Esophagus mucosa (tissue), 1 donor: ENCODE measurements at places on chromosomes 6 and 20. TPM values are rescaled to one million over a fixed set of nuclear protein-coding genes. Genes with fewer than 3 reads are reported as not detected.
A peak's percentile ranks its signal among the peaks of the same experiment; 100 is the strongest.

Gene TCP11
- total RNA-seq: not detected

- ATAC-seq: no peak
These were observed 188.8 kb downstream of the CD83 start for GRCh38 chr6:14306151-14306906.

DNA sequence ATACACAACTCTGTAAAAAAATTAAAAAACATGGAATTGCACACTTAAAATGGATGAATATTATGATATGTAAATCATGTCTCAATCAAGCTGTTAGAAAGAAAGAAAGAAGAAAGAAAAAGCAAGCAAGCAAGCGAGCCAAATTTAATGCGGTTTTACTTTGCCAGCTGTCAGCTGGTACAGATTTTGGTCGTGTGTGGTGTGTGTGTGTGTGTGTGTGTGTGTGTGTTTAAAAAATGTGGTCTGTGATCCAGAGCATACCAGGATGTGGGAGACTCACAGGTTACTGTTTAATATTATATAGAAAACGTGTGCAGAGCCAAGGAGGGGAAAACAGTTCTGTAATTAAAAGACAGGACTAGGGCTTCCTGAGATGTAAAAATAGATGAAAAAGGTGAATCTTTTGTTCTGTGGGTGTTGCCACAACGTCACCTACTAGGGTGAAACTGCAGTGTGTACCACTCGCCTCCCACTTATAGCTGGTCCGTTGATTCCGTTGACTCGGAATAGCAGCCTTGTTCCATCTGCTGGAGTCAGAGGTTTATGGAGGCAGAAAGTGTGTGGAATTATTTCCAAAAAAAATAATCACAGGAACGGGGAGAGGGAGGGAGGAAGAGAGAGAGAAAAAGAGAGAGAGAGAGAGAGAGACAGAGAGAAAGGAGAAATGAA lies 197.7 kb downstream of the BCAS1 start:
- ATAC-seq: peak; percentile 31

GRCh38 chr20:40563296-40563950 lies 125.6 kb downstream of the MAFB start:
- peak; percentile 79 for ATAC-seq

Gene GNMT
- total RNA-seq: not detected

- ATAC-seq: no peak
These were observed 68.4 kb downstream of the RSPO3 start for GRCh38 chr6:127186889-127187288.

Gene NOX3
- not detected for total RNA-seq

DNA sequence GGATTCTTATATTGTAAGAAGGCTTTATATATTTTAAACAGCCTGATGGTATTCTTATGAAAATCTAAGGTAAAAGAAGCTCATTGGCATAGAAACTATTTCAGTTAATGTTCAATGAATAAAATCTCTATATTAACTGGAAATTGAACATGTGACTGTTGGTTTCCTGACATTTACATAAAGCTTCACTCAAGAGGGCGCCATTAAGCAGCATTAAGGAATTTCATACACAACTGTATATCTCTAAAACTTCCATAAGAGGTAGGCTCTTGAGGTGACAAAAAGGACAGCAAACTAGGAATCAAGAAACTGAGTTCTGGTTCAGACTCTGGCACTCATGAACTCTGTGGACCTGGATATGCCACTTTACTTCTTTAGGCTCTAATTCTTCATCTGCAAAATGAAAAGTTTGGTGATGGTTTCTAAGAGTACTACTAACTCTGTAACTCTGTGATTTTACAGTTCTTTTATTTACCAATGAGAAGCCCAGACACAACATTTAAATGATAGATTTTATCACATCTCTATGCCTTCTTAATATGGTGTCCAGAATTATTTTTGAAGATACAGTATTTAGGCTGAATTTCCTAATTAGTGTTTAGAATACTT lies 147.5 kb downstream of the FLRT3 start:
- peak; percentile 28 for ATAC-seq

Gene MYMX
- 0.44 TPM for total RNA-seq

DNA sequence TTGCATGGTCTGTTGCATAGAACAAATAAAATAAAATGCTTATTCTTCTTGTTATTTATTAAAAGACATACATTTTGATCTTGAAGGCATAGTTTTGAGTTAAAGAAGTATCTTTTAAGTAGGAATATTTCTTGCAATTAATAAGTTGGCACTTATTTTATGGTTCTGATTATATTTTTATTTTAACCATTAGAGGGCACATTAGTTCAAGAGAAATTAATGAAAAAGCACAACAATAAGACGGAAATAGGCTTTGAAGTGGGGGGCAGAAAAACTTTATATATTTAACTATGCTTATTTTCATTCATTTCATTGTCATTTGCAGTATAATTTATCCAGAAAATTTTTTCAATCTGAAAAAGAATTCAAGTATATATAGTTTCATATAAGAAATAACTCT lies 44.2 kb upstream of the MAP3K7 start:
- ATAC-seq: no peak

Gene DLK2
- total RNA-seq: 8.9 TPM

Gene SOX18
- 5.4 TPM for total RNA-seq

DNA sequence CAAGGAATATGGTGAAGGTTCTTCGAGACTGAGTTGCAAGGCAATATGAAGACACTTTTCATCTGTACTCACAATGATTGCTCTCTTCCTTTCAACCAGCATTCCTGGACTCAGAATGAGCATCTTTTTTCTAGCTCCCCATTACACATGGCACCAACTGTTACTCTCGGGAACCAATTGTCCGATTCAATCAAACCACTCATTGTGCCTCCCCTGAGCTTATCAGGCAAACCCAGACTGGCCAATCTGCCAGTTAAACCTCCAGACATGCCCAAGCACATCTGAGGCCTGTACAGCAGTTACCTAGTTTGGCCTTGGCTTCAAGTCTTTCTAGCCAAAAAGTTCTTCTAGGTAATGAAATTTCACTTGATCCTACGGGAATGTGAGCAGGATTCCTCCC lies 164.1 kb downstream of the ID4 start:
- ATAC-seq: no peak

DNA sequence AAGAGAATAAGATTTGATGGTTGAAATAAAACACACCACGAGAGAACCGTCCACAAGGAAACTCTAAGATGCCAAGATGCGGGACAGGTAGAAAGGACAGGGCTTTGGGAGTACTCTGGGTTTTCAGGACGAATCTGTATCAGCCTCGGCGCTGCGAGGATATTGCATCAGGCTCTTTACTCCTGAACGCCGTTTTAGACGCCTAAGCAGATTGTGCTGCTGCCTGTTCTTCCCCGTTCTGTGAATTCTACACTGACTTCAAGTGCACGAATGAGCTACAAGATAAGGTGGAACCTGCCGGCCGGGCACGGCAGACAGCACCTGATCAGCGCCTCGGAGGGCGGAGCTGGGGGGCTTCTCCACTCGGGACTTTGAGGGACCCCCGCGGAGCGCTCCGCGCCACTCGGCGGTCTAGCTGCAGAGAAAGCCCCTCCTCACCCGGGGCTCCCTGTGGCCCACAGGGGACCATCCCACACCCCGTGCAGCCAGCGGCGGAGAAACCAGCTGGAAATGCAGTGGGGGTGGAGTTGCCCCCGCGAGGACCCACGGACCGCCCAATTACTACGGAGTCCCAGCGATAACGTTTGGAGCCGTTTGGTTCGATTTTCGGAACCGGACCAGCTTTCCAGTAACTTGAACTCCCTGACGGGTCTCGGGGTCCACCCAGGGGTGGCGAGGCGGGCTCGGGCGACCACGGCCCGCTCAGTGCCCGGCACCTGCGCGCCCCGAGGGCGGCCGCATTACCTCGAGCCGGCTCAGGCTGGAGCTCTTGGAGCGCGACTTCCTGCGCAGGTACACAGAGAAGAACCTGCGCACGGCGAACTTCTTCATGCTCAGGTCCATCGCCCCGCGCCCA lies 646 bp downstream of the RPS6KA2 start:
- ATAC-seq: peak; percentile 3

GRCh38 chr20:9555781-9556180 lies 41.4 kb downstream of the LAMP5 start:
- peak; percentile 77 for ATAC-seq

- no peak for ATAC-seq
These were observed 127.1 kb downstream of the MYO6 start for GRCh38 chr6:75876152-75876551.

Gene MAFB
- total RNA-seq: 55.9 TPM

- no peak for ATAC-seq
These were observed 10.5 kb downstream of the PLN start for GRCh38 chr6:118558464-118559217.

DNA sequence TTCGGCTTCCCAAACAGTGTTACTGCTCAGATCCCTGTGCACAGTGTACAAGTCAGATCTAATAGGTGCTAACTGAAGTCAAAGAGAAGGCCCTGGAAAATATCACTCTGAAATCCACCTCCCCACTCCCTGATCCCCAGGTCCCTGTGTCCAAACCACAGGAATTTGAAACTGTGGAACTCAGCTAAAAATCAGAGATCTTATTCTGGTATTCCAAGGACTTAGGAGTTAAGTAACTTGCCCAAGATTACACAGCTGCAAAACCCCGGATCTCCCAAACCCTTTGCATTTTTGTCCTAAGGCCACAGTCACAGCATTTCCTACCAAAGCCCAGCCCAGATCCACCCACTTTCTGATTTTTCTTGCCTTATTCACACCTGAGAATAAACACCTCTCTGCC lies 32.3 kb upstream of the SLC23A2 start:
- no peak for ATAC-seq

GRCh38 chr6:12163149-12163548 lies 127.0 kb upstream of the EDN1 start:
- no peak for ATAC-seq

- ATAC-seq: no peak
These were observed 36.3 kb upstream of the MRGBP start for GRCh38 chr20:62759981-62760431.

Gene BMP2
- 3.5 TPM for total RNA-seq

DNA sequence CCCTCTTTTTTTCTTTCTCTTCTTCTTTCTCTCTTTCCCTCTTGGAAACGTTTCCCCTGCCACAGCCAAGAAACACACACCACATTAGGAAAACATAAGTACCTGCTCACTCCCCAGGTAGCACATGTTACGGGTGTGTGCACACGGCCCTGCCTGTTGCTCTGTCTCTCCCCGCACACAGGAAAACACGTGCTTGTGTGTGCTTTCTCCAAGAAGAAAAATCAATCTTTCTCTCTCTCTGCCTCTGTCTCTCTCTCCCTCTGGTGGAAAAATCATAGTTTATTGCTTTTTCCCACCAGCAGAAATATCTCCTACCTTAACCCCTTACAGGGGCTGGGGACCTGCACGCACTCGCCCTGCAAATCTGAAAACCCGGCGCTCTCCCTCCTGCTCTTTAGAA lies 102.3 kb downstream of the EDN3 start:
- ATAC-seq: peak; percentile 63

DNA sequence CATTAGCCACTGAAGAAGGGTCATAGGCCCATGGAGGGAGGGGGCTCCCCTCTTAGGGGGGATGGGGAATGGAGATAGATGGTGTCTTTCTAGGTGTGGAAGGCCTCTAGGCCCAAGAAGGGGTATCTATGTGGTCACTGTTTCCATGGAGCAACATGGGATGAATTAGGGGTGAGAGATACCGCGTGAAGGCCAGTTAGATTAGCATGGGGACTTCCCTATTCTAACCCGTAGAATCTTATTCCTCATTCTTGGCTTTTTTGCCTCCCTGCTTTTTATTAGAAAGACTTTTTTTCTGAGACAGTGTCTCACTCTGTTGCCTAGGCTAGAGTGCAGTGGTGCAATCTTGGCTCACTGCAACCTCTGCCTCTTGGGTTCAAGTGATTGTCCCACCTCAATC lies 3.2 kb downstream of the RAB44 start:
- ATAC-seq: no peak

DNA sequence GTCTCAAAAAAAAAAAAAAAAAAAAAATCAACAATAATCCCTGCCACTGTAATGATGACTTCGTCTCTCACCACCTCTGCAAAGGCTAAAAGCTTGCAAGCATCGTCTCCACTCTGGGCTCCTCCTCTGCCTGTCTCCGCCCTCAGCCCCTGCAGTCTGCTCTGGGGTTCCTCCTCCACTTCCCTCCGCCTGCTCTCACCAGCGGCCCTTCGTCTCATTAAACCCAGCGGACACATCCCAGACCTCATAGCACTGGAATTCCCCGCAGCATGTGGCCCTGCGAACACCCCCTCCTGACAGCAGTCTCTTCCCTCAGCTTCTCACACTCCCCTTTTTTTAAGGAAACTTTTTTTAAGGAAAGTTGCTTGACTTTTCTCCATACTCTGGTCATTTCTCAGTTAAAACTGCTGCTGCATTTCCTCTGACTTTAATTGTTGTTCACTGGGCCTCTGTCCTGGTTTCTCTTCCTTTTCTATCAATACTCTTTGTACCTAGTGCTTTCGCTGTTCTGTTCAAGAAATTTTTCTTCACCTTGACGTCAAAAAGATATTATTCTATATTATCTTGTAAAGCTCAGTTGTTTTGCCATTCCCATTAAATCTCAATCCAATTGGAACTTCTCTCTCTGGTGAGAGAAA lies 70.9 kb upstream of the PLEKHG1 start:
- no peak for ATAC-seq

DNA sequence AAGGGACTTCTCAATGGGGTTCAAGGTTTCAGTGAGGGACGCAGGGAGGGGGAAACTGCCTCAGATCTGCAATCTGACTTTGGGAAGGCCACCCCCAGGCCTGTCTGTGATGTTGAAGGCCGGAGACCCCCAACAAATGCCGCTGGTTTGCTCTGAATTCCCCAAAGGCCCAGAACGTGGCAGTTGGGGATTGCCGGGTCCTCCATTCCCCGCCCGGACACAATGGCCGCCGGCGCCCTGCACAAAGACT lies 326 bp upstream of the BCL2L1 start:
- ATAC-seq: no peak

DNA sequence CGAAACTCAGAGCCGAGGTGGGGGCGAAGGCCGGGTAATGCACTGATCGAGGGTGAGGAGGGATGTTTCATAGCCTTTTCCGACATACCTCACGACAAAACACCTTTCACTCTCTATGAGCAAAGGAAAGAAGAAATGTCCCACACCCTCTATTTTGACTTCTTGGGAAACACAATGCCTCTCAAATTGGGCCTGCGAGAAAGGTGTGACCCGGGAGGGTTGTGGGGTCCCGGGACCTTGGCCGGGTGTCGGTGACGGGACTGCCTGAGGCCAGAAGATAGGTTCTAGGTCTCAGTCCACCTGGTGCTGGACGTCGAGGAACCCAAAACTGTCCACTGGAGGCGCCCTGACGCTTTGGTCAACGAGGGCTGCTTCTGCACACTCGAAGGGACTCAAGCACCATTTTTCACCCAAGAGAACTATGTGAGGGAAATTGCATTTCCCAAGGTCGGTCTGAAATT lies 41.1 kb upstream of the OSTM1 start:
- ATAC-seq: peak; percentile 30

Gene KIFC1
- total RNA-seq: 19.0 TPM

DNA sequence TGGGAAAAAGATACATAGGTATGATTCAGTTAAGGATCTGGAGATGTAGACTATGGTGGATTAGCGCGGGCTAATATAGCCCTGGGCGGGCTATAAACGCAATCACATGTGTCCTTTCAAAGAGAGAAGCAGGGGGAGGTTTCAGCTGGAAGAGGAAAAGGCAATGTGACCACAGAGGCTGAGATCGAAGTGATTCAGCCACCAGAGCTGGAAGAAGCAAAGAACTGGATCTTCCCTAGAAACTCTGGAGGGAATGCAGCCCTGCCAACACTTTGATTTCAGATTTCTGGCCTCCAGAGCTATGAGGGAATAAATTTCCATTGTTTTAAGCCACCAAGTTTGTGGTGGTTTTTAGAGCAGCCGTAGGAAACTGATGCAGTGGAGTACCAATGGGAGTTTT lies 81.5 kb upstream of the NHSL1 start:
- no peak for ATAC-seq
